Stimulated activated CD4-positive, alpha-beta T cell treated with anti-CD3 and anti-CD28 coated beads, Interleukin-4, amount 100 ng/mL, for 24 hours (primary cell): ENCODE measurements at places on chromosomes 5 and 9.

DNA sequence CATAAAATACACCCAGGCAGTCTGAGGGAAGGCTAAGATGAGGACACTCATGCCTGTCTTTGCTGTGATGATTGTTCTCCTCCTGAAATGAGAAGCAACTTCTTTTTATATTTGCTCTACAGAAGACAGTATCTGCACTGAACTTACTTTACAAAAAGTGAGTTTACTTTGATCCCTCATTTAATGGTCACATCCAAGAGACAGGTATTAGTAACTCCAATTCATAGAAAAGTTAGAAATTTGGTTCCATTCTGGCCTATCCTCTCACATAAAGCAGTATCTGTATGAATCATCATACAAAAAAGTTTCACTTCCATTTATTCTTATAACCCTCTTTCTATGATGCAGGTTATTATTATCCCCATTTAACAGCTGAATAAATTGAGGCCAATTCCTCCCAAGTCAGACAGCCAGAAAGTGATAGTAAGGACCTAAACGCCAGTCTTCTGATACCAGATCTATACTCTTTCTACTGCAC is 15.2 kb downstream of the TSTD2 start:
- no peak for DNase-seq

DNA sequence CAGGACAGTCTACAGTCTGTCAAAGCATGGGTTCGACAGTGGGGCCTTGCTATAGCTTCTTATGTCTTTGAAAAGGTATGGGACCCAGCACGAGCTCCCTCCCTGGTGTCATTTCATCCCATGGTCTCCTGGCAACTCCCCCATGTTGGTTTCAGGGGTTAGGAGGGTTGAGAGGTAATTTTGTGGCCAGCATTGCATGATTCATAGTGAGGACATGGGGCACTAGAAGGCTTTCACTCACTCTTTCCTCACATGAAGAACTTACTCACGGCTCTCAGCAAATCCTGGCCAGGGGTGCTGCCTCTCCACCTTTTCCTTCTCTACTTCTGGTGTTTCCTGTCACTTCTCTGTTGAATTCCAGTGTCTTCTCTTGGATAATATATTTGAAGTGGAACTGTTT is 134.7 kb upstream of the TNPO1 start:
- no peak for DNase-seq

DNA sequence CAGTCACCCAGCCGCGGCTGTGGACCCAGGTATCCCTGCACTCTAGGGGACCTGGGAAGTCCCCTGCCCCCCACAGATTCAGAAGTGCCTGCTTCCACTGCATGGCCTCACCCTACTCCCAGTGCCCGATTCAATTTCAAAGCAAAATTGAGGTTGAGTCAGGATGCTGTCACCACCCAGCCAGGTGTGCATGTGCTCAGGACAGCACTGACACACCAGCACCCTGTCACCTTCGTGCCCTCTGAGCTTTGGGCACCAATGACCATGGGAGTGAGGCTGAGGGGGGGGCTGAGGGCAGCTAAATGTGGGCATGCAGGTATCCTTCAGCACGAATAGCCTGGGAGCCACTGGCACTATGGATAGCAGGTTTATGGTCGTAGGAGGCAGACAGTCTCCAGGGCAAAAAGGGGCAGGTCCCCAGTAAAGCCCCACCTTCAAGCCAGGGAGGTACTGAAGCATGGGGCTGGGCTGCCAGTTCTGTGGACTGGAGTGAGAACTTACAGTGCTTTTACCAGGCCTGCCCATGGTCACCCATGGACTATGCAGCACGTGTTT is 1151.6 kb upstream of the CDH6 start:
- DNase-seq = no peak

GRCh38 chr9:75873712-75874111 is 16.8 kb upstream of the PCSK5 start:
- DNase-seq = no peak

DNA sequence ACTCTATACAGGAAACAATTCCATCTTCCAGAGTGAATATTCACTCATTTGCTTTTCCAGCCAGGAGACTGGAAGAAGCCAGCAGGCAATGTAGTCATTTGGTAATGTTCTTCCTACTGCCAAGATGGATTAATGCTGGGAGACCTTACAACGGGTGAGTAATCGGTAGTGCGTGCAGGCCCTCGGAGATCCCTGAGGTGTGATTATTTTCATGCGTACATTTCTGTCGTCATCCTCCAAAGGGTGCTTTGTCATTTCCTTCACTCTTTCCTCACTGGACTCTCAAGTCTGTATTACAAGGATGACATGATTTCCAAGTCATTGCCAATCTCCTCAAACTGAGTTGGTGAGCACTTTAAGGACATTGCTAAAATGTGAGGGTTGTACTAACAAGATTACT is 263.5 kb downstream of the CWC27 start:
- DNase-seq = no peak

DNA sequence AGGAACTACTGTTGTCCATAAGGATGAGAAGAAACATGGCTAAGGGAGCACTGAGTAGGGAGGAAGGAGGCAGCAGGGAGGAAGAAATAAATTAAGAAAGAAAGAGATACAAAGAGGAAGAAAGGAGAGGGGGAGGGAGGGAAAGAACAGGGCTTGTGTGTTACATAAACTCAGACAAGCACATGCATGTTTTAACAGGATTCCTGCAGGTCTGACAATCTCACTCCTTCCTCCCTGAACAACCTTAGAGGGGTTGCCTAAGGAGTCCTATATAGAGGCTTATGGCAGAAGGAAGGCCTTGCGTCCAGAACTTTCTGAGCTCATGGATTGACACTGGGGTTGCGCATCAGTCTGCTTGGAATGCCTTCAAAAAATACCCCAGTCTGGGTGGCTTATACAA is 4.2 kb upstream of the KCNIP1 start:
- no peak for DNase-seq

DNA sequence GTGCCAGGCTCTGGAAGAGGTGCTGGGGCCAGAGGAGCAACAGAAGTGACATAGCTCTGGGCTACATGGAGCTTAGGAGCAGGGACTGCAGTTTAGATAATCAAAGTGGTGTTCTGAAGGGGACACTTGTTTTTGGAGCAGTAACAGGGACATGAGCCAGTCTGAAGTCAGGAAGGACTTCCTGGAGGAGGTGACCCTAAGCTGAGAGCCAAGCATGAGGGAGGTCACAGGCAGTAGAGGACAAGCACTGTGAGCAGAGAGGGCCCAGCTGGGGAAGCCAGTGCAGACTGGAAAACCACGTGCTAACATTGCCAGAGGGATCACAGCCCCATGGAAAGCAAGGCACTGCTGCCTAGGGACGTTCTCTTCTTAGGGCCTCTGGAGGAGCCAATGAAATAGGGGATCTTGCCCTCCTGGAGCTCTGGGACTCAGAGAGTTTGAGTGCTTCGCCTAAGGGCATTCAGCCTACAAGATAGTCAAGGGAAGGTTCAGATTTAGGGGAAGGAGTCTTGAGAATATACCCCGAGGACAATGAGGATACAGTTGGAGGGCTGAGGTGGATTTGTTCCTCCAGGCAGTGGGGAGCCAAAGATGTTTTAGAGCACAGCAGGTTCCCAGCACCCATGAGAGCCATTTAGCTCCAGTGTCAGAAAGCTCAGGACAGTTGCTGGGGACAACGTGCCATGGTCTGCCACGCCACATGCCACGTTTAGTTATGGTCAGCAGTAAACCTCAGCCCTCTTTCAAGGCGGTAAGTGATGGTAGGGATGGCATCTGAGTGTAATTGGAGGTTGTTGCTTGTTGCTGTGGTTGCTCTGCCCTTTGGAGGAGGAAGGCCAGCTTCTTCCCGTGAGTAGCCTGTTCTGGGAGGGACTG is 40.5 kb upstream of the SH3PXD2B start:
- no peak for DNase-seq

DNA sequence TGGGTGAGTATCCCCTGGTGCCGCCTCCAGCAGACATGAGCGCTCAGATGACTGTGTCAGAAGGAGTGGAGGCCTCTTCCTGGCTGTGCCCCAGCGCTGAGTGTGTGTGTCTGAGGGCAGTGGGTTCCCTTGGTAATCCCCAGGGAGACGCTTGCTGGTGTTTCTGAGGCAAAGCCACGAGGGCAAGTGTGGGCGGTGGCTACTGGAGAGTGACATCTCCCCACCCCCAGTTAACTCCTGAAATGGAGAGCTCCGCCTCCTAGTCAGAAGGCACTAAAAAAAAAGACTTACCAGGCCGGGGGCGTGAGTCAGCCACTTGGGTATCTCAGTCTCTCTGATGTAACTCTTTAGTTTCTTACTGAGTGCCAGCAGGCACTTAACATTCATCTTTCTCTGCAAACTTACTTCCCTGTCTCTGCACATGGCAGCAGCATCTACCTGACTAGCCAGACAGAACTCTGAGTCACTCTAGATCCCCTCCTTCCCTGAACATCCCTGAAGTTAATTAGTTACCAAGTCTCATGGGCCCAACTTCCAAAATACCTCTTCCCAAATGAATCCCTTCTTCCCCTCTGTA is 19.3 kb downstream of the ORM2 start:
- DNase-seq = peak; percentile 93

DNA sequence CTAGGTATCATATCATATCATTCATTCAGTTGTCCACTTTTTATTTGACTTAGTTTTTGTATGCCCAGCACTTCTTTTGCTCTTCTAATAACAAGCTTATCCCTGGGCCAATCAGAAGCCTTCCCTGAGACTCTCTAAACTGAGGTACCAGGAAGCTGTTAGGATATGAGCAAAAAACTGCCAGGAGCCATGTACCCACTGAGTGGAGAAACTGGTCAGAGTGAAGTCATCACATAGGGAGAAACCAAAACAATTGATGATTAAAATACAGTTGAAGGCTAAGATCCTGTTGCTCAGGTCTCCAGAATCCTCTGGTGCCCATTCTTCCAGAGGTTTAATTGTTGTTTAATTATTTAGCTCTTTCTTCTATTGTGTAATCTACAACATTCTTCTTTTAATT is 120.2 kb downstream of the KIAA0825 start:
- DNase-seq = no peak

GRCh38 chr9:130906735-130907416 is 10.3 kb upstream of the QRFP start:
- DNase-seq = no peak

- no peak for DNase-seq
Observed at GRCh38 chr5:80928073-80928472, 32.1 kb upstream of the RASGRF2 start.

GRCh38 chr5:140801494-140801841 is 611 bp downstream of the PCDHA3 start:
- no peak for DNase-seq

DNA sequence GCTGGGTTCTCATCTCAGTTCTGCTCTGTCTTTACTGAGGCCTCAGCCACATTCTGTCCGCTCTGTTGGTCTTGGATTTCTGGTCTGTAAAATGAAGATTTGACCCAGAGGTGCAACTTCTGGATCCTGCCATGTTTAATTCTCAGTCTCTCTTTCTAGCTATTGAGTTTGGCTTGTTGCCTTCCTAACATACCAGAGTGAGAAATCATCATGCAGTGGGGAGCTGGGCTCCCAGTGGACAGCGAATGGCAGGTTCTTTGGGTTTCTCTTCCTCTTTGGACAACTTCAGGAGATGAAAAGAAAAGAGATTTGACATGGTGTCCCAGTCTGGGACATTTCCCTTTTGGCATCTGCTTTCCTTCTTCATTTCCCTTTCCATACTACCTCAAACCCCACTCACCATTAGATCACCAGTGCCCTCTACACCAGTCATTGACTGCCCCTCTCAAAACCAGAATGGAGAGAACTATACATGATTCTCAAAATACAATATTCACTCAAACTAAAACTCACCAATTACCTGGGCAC is 334.7 kb downstream of the ACTL7B start:
- DNase-seq = no peak

DNA sequence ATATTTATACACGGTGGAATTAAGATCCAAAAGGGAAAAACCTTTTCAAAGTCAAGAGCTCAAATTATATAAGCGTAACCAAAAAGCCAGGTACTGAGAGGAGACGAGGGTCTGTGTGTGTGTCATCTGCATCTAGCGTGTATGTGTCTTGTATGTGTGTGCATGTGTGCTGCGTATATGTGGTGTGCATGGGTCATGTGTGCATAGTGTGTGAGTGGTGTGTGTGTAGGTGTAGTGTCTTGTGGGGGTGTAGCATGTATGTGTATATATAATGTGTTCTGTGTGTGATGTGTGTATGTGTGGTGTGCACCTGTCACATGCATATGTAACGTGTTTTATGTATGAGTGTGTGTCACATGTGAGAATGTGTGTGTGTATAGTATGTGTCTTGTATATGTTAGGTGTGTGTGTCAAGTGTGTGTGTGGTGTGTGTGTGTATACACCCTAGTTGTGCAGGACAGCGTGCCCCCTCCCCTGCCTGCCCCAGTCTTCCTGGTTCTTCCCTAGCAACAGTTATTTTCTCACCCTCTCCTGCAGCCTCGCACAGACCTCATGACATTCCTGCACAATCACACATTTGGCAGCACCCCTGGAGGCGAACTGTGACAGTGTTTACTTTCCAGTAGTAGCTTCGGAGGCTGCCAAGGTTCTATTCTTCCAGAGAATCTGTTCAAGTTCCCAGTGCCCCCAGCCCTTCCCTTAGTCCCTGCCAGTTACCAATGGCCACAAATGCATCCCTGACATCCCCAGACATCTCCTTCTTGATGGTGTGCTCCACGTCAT is 27.1 kb upstream of the TNIP1 start:
- no peak for DNase-seq

GRCh38 chr5:52814352-52815148 is 26.8 kb downstream of the ITGA1 start:
- no peak for DNase-seq

GRCh38 chr5:21154526-21154925 is 1166.5 kb upstream of the CDH18 start:
- no peak for DNase-seq

DNA sequence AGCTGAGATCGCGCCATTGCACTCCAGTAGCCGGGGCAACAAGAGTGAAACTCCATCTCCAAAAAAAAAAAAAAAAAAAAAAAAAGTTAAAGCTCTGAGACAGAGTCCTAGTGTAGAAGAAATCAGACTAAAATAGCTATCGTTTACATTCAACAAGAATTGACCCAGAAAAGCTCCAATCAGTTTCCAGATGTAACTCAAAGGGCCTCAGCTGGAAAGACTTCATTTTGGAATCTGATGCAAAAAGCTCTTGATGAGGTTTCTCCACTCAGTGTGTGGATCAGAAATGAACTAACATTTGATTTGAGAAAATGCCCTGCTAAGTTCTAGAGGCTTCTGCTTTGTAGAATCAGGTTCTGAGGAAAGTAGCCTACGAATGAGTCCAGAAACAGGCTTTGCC is 7.2 kb upstream of the C1QTNF2 start:
- DNase-seq = no peak

GRCh38 chr5:127472700-127473099 is 44.7 kb upstream of the PRRC1 start:
- DNase-seq = no peak

GRCh38 chr9:38192731-38193265 is 123.8 kb upstream of the SHB start:
- DNase-seq = no peak

GRCh38 chr9:126016579-126017290 is 269.6 kb downstream of the PBX3 start:
- no peak for DNase-seq

- no peak for DNase-seq
Observed at GRCh38 chr5:180463216-180463900, 30.8 kb upstream of the CNOT6 start.

- no peak for DNase-seq
Observed at GRCh38 chr9:133563291-133563796, 28.8 kb downstream of the ADAMTSL2 start.

- no peak for DNase-seq
Observed at GRCh38 chr5:42855811-42856210, 44.1 kb upstream of the SELENOP start.
